PC-9 (cell line): ENCODE measurements at places on chromosomes 3 and 15. TPM values are rescaled to one million over a fixed set of nuclear protein-coding genes. Genes with fewer than 3 reads are reported as not detected.

DNA sequence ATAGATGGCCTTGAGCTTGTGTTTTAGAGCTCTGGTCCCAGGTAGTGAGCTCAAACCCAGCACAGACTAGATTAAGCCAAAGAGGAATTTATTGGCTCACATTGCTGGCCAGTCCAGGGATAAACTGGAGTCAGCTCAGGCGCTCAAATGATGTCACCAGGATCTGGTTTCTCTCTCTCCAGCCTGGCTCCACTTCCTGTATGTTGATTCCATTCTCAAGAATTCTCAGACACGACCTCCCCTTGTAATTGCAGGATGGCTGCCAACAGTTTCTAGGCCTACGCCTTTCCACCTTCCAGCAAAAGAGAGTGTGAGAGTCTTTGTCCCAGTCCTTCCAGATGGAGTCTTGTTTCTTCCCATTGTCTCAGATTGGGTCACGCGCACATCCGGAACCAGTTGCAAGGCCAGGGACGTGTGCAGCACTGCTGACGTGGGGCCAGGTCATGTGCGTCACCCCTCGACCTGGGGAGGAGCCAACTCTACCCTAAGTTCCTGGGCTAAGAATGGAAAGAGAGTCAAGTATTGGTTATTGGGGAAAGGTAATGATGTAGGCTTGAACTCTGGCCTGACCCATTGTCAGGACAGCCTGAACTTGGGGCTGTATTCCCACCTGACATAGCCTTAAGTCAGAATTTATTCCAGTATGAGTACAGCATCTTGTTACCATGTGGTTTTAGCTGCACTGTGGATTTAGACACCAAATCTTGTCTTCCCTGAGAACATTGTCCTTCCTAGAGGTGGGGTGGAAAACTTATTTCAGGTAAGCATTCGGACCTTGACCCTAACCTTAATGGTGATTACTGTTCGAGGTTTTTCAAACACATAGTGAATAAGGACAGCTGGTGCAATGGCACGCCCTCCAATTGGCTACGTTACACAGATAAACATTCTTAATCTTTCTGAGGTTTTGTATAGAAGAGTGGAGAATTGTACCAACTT is 31.6 kb downstream of the CACNA1D start:
- DNase-seq = no peak

GRCh38 chr15:97966246-97966645 is 5.7 kb downstream of the ARRDC4 start:
- no peak for DNase-seq

- no peak for DNase-seq
These were observed 260.1 kb downstream of the UACA start for GRCh38 chr15:70503073-70503745.

GRCh38 chr3:52023860-52024764 is 28.4 kb upstream of the RPL29 start:
- DNase-seq = no peak

DNA sequence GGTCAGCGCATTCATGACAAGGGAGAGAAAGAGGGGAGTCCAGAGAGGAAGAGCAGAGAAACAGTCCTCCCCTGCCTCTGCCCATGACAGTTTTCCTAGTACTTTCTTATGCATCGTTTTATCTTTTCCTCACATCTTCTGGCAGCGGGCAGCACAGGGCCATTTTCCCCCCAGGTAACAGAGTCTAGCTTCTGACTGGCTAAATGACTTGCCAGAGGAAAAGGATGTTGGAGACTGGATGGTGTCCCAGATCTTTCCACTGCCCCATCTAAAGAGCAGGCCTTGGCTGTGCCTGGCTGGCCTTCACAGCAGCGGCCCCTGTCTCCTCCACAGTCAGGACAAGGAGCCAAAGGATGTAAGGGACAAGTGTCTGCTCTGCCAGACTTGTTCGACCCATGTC is 59.3 kb downstream of the CTDSPL start:
- DNase-seq = no peak

- DNase-seq = no peak
These were observed 25.8 kb downstream of the CDV3 start for GRCh38 chr3:133599280-133599679.

- DNase-seq = no peak
These were observed 698.7 kb downstream of the NTRK3 start for GRCh38 chr15:87557881-87558280.

- no peak for DNase-seq
These were observed 48.8 kb downstream of the CCDC12 start for GRCh38 chr3:46927718-46928073.

COL6A5 gene
- not detected in 2 replicates for total RNA-seq

C3orf20 gene
- total RNA-seq = not detected in 2 replicates

EPB42 gene
- not detected in 2 replicates for total RNA-seq

FURIN gene
- 48.7 and 50.4 TPM in 2 replicates for total RNA-seq

MUC4 gene
- total RNA-seq = 63.7 and 84.4 TPM in 2 replicates

DNAH12 gene
- total RNA-seq = 0.10 and 0.22 TPM in 2 replicates
